ENCODE measurements at places on chromosomes 2 and 18.

DNA sequence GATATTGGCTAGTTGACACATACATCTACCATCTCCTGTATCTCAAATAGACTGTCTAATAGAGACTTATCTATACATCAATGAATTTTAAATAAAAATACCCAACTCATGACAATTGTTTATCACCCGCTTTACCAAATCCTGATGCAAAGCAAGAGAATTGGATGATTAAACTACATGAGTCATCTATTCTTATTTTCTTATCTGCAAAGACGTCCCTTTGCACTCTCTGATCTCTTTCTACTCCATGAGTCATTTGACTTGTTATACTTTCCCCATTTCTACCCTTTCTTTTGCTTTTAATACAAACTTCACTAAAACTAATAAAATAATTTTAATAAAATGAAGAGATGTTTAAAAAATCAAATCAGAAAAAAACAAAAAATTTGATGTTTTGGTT, 261.7 kb upstream of the MAP2 start:
- no peak for DNase-seq

DNA sequence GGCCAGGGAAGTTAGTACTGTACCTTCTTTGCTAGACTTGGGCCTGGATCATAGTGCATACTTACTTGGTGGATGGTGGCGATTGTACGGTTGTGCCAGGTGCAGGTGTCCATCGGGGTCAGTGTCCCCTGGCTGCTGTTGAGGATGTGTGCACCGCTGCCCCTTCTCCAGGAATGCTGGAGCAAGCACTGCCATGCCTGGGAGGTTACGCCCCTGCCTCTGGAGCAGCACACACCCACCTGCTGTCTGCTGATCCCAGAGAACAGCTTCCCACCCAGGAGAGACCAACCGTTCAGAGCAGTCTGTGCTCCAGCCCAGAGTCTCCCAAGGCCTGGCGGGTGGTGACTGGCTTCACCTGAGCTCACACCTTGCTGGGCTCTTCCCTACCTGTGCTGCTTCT, 286.8 kb upstream of the HS6ST1 start:
- DNase-seq = no peak

DNA sequence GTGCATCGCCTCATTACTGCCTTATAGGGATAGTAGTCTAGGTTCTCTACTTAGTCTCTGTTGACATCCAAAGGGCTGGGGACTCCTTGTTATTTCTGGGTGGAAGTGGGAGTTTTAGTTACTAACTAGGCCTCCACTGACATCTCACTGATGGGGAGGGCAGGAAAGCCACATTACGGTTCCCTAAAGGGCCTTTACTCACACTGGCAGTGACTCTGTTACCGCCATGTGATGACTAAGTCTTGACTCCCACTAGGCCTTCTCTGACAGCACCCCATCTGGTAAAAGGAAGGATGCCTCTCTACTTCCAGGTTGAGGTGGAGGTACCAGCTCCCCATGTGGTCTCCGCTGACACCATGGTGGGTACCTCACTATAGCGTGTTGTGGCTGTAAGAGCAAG, 14.0 kb upstream of the BCL2L11 start:
- DNase-seq = no peak

DNA sequence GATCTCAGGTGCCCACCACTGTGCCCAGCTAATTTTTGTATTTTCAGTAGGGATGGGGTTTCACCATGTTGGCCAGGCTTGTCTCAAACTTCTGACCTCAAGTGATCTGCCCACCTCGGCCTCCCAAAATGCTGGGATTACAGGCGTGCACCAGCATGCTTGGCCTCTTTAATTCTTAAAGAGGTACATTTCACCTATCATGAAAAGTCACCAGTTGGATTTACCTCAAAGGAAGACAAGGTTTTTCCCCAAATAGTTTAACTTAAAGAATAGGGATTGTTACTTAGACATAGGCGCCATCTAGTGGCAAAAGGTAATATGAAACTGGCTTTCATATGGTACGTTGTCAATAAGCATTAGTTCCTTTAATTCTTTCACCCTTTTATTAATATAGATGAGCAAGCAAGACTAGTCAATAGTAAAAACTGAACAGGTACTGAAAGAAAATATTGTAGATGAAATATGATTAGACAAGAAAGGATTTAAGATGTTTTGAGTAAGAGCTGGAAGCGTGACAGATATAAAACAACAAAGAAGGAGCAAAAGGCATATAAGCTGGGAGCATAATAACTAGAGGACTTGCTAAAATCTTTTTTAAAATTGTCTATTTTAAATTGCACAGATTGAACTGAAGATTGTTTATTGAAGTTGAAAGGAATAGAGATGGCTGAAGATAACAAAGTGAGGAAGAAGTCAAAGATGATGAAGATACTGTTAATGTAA, 35.0 kb upstream of the PSMD14 start:
- no peak for DNase-seq

- no peak for DNase-seq
Observed at GRCh38 chr2:42547446-42548295, 20.8 kb upstream of the MTA3 start.

DNA sequence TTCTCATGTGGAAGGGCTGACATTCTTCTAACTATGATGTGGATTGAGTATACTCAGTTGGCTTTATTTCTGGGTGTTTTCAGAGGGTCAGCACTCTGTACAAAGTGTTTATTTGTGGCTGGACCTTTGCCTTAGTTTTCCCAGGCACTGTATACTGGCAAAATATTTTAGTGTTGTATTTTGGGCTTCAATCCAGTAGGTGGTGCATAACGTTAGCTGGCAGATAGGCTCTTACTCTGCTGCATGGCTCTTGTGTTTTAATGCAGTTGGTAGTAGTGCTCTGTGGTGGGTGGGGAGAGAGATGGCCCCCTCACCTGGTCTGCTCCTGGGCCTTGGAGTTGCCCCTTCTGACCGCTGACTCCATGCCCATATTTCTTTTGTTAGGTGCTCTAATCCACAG, 75.6 kb upstream of the REG3A start:
- DNase-seq = no peak

GRCh38 chr2:6986301-6986911, 69.2 kb downstream of the RNF144A start:
- DNase-seq = no peak

DNA sequence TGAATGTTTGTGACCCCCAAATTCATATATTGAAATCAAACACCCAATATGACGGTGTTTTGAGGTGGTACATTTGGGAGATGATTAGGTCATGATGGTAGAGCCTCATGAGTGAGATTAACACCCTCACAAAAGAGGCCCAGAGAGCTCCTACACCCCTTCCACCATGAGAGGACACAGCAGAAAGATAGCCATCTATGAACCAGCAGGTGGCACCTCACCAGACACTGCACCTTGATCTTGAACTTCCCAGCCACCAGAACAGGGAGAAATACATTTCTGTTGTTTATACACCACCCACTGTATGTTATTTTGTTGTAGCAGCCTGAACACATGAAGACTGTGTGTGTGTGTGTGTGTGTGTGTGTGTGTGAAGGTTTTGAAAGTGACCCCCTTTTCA, 58.1 kb downstream of the ST3GAL5 start:
- no peak for DNase-seq

GRCh38 chr2:231604101-231604684, 11.5 kb downstream of the TEX44 start:
- no peak for DNase-seq

GRCh38 chr2:172865422-172865821, 129.8 kb downstream of the RAPGEF4 start:
- DNase-seq = no peak

DNA sequence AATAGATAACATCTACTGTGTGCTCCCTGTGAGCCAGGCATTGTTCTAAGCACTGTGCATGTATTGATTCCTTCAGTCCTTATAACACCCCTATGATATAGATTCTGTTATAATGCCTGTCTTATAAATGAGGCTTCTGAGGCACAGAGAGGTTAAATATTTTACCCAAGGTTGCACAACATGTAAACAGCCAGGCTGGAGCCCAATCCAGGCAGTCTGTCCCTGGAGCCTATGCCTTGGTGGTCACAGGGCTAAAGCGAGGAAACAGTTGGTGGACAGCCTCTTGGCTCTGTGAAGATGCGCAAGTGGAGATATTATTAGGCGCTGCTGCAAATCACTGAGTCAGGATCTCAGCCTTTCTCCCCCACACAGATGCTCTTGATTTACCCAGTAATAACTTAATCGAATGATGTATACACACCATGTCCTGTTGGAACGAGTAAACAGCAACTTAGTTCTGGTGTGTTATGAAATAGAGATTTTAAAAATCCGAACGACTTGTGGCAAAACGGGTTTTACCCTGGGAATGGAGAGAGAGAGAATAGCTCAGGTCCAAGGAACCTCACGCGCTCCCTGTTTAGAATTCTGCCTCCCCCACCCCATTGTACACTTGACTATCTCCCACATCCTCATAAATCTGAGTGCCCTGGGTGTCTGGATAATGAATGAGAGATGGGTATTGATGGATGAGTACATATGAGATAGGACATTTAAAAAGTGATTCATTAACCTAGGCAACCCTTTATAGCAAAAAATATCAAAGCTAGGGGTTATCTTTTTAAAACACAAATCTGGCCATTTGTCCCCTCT, 231.9 kb downstream of the BCL2 start:
- no peak for DNase-seq

DNA sequence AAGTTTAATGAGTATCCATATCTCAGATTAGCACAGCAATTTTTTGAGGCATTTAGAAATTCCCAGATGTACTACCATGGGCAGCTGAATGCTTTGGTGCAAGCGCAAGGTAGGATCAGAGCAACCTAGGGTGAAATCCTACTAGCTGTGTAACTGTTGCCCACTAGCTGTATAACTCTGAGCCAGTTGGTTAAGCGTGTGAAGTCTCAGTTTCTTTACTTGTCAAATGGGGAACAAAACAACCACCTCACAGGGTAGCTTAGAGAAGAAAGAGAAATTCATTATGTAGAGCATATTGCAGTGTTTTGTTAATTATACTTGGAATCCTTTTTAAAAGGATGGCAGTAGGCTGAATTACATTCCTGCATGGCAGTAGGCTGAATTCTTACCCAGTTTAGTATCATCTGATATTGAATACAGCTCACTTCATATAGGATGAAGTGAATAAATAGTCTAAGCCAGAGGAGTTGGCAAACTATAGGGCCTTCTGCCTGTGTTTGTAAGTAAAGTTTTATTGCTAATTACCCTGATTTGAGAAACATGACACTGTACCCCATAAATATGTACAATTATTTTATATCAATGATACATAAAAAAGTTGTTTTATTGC, 180.7 kb downstream of the PLCL1 start:
- DNase-seq = no peak

- no peak for DNase-seq
Observed at GRCh38 chr18:11553098-11553940, 56.1 kb upstream of the SLC35G4 start.

- no peak for DNase-seq
Observed at GRCh38 chr2:15159751-15160177, 401.4 kb downstream of the NBAS start.

DNA sequence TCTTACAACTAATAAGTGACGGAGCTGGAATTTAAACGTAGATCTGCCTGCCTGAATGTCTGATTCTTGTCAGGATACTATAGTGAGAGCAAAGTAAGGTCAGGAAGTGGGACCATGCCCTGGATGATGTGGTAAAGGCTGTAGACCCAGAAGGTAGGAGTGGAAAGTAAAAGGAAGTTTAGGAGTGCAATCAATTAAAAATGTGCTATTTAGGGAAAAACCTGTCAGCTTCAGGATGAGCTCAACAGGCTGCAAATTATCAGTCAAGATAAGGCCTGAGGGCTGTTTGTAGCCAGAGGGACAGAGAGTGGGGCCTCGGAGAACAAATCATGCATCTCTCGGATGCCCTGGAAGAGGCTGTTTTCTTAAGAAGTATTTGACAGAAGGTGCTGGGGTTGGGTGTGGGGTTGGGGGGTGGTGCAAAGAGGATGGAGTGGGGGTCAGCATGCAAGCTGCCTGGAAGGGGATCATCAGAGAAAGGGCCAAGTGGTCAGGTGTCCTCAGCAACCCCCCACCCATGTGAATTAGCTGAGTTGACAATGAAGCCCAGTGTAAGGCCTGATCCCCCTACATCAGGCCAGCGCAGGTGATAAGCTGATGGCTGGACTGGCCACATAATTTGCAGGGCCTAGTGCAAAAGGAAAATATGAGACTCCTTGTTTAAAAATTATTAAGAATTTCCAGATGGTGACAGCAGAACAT, 53.2 kb upstream of the MAPRE3 start:
- DNase-seq = no peak

DNA sequence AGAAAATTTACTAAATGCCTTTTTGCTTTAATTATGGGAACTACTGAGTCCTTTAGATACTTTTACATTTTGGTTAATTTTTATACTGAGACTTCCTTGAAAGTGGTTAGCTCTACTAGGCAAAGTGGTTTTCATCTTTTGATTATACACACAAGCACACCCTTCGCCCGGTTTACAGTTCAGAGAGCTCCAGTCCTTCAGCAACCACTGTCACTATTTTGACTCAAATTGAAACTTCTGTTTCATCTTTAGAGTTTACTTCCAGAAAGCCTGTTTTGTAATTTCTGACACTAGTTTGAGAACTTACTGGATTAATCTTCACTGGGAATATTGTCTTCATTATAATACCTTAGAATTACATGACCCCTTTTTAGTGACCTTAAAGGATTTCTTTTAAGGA, 140.3 kb upstream of the FOSL2 start:
- DNase-seq = no peak

Measured in stimulated activated CD8-positive, alpha-beta memory T cell treated with anti-CD3 and anti-CD28 coated beads, Interleukin-15, amount 100 ng/mL, for 4 hours (primary cell).